ENCODE measurements at places on chromosomes 1 and 21. TPM values are rescaled to one million over a fixed set of nuclear protein-coding genes. Genes with fewer than 3 reads are reported as not detected.

CFAP74 gene
- not detected for total RNA-seq

IFT25 gene
- total RNA-seq: 31.7 TPM

TSPAN2 gene
- 0.23 TPM for total RNA-seq

OPRD1 gene
- 0.03 TPM for total RNA-seq

GRCh38 chr1:94883691-94884090, 43.2 kb downstream of the CNN3 start:
- DNase-seq: no peak

DNA sequence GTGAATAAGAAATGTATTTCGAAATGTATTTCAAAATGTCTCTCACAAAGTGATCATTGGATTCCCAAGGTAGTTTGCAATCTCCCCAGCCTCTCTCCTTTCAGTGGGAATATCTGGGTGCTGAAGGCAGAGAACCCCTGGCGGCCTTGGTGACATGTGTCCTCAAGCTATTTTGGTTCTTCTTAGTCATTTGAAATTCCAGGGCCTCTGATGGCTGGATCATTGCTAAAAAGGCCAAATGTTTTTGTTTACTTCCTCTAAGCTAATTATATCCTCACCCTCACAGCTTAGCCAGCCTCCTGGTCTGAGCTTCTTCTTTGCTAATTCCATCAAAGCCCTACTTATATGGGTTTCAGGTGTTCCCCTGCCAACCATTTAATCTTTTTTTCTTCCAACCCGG, 71.2 kb downstream of the LRRC40 start:
- no peak for DNase-seq

- no peak for DNase-seq
Measured at GRCh38 chr1:185040408-185040735, 5.0 kb upstream of the RNF2 start.

DNA sequence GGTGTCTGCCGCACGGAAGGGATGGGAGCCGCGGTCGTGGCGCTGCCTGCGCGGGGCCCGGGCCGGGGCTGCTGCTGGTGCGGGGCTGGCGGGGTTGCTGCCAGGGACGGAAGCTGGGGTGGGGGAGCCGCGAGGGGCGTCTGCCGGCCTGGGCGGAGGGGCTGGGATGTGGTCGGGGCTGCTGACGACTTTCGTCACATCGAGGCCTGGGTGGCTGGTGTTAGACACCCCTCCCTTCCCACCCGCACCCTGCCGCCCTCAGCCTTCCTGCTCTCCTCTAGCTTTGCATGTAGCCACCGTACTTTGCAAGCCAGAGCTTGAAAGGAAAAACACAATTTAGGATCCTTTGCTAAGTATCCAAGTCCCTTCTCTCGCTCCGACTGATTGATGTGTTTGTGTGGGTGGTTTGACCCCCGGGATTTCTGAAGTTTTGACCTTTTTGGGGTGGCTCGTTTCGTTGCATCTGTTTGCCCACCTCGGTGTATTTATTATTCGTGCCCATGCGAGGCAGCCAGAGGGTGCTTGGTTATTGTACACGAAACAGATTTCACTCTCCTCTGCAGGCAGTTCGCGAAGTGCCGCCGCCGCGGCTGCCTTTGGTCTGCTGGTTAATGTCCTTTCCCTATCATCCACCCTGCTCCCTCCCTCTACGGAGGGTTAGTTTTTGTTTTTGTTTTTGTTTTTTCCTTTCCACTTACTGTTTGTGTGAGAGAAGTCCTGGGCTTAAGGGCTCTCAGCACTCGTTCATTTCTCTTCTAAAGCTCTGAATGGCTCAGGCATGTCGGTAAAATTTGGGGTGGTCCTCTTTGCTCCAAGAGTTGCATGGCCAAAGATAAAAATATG, 868 bp downstream of the C1orf21 start:
- DNase-seq: peak; percentile 58

DNA sequence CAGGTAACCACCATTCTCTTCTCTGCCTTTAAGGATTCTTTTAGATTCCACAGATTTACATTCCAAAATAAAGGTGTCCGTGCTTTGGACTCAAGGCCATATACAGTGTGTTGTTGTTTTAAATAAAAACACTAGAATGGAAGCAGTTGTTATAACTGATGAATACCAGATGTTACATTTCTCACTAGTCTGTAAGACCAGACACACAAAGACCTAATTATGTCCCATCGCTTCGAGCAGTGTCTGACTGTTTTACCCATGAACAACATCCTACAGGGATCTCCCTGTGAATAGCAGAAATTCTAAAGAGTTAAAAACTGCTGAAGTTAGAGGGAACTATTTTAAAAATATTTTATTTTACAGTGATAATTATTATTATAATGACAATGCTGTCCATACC, 574.7 kb upstream of the ZP4 start:
- DNase-seq: no peak

DNA sequence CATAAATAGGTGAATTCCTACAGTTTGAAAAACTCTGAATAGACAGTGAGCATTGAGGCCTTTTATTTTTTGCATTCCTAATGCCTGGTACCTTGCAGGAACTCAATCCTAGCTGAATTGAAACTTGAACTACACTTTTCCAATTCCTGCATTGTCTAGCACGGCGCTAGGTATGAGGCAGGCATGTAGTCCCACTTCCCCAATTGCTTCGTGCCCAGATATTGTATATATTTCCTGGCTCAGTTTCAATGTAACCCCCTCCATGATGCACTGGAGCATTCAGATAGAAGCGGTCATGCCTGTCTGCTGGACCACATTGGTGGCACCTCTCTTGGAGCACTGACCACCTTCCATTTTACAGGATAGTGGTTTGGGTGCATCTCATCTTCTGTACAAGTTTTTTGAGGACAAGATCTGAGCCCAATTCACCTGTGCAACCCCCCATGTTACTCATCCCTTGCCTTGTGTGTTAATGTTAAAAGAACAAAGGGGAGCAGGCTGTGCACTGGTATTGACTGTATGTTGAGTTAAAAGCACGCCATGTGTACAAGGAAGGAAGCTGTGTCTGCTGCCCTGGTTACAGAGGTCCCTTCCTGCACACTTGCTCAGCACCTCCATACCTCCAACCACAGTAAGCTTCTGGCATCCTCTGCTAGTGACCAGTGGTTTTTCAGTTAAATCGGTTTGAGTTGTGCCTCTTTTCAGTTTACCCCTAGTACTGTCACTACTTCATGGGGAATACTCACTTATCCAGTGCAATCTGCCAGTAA, 10.0 kb upstream of the RAB7B start:
- no peak for DNase-seq

GRCh38 chr1:147892731-147893214, 9.8 kb upstream of the GJA8 start:
- DNase-seq: peak; percentile 74

DNA sequence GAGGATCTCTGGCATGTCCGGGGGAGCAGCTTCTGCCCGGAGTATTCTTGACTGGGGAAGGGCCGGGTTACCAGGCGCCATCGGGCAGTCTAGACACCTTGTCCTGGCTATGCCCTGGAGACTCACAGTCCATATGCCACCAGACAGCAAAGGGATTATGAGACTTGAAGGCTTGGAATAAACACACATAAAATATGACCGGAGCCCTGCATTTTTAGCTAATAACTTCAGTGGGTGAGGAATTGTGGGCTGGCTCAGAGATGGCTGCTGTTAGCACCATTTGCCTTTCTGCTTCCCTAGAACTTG, 15.5 kb downstream of the NTPCR start:
- no peak for DNase-seq

GRCh38 chr1:178531887-178532286, 19.0 kb downstream of the TEX35 start:
- DNase-seq: no peak

- no peak for DNase-seq
Measured at GRCh38 chr1:48058135-48059025, 61.2 kb upstream of the TRABD2B start.
